ENCODE measurements at places on chromosomes 2 and 18.

DNA sequence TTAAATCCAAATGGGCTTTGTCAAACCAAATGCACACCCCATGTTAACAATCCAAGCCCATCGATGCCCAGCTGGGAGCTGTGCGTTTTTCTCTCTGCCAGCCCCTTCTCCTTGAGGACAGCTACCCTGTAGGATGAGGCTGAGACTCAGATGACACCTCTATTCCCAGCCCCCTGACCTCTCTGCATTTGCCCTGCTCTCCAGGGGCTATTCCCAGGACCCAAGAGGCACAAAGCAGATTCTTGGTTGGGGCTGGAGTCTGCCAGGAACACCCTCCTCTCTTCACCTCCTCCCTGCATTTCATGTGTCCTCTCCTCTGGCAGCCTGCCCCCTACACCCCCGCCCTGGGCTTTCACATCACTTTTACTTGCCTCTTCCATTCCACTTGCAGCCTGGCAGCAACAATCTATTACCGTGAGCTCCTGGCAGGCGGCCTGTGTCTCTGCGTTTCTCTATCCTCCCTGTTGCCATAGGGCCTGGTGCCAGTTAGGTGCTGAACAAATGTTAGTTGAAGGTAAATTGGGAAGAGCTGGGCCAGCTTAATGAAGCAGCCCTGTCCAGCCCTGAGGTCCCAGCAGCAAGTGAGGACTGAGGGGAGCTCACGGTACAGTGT is 51.8 kb downstream of the ADD2 start:
- DNase-seq: no peak

- no peak for DNase-seq
Observed at GRCh38 chr2:76197842-76198448, 487.2 kb upstream of the GCFC2 start.

- DNase-seq: no peak
Observed at GRCh38 chr2:95073856-95074662, 47.5 kb downstream of the MRPS5 start.

- DNase-seq: no peak
Observed at GRCh38 chr2:70360661-70361270, 58.9 kb upstream of the FAM136A start.
